GM23338 (cell line): ENCODE measurements at places on chromosomes 1 and 21. TPM values are rescaled to one million over a fixed set of nuclear protein-coding genes. Genes with fewer than 3 reads are reported as not detected.
A peak's percentile ranks its signal among the peaks of the same experiment; 100 is the strongest.

ELAVL4 gene
- 1.7 and 1.9 TPM in 2 replicates for polyA plus RNA-seq

FRRS1 gene
- polyA plus RNA-seq, result 0.09 and 0.34 TPM in 2 replicates

TMEM125 gene
- polyA plus RNA-seq, result 16.2 and 16.8 TPM in 2 replicates

SELL gene
- not detected in 2 replicates for polyA plus RNA-seq

PAQR6 gene
- 2.4 and 2.6 TPM in 2 replicates for polyA plus RNA-seq

PCSK9 gene
- polyA plus RNA-seq, result 77.6 and 78.0 TPM in 2 replicates

NUAK2 gene
- 7.7 and 7.8 TPM in 2 replicates for polyA plus RNA-seq

GRCh38 chr1:114618606-114619005 lies 37.2 kb upstream of the BCAS2 start:
- no peak overlapping the region for H3K4me3 ChIP-seq
- H3K4me1 ChIP-seq, result no peaks in the 10 kb centered on the region
- no peaks in the 10 kb centered on the region for H3K27me3 ChIP-seq

DNA sequence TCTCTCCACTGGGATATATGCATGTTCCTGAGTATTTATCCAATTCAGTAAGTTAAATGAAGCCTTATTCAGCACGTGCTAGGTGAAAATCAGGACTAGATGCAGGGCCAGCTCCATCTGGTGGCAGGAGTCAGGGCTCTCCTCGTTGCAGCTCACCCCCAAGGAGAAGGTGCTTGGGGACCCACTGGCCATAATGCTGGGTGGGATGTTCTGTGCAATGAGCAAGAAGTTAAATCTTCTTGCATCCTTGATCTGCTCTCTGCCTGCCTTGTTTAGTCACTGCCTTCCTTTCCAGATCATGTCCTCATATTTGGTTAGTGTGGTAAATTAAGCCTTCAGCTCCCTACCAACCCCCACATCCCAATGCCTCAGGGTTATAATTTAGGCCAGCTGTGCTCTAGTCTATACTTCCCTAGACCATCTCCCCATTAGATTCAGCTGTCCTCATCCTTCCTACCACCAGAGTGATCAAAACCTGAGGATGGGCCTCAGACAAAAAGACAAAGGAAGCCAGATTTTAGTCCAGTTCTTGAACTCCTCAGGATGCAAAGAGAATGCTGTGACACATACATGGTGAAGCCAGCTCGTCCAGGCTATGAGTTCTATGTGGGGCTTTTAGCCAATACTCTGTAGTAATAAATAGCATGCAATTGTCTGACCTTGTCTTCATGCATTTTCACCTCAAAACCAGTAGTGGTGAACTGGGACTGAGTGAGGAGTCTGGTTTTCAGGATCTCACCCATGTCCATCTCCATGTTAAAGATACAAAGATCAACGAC lies 55.9 kb downstream of the SEC16B start:
- H3K27me3 ChIP-seq, result no peaks in the 10 kb centered on the region
- peak; percentile 72 for DNase-seq
- H3K36me3 ChIP-seq, result no peaks in the 10 kb centered on the region
- no peak overlapping the region for H3K4me3 ChIP-seq
- H3K4me1 ChIP-seq, result no peaks in the 10 kb centered on the region; the same call in 1 of the 2 replicates

GRCh38 chr1:160522622-160523345 lies at the start of gene SLAMF6:
Gene SLAMF6, minus strand, starts transcription at chr1:160523255. Its CDS starts 63 bp downstream, at chr1:160523192.
- no peak for DNase-seq
- H3K4me3 ChIP-seq, result no peak within 1 kb of the TSS
- no peak within 1 kb of the TSS for H3K27ac ChIP-seq

DNA sequence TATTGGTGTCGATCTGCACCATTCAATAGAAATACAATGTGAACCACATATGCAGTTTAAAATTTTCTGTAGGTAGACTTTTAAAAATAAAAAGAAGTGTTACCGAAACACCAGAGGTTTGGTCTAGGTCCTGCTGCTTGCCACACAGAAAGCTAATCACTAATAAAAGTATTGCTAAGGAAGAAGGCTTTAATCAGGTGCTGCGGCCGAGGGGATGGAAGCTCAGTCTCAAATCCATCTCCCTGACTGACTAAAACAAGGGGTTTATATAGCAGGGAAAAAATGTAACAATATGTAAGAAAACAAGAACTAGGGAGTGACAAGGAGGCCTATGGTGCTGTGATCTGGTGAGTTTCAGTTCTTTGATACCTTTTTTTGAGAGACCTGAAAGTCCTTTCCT lies 99.3 kb downstream of the XPR1 start:
- peaks cover under 1% of the 10 kb centered on the region; the same call in 1 of the 2 replicates for H3K4me1 ChIP-seq
- H3K4me3 ChIP-seq, result no peak overlapping the region
- no peak for DNase-seq
- peaks cover 10% of the 10 kb centered on the region; the same call in 1 of the 2 replicates for H3K36me3 ChIP-seq
- no peaks in the 10 kb centered on the region for H3K27me3 ChIP-seq
- no peak overlapping the region for H3K27ac ChIP-seq

GRCh38 chr1:21344750-21345443 lies 54.6 kb upstream of the ECE1 start:
- peaks cover 17% of the 10 kb centered on the region for H3K4me1 ChIP-seq
- H3K36me3 ChIP-seq, result no peaks in the 10 kb centered on the region
- peak overlapping the region; percentile 87 for H3K4me3 ChIP-seq
- peak; percentile 45 for DNase-seq

DNA sequence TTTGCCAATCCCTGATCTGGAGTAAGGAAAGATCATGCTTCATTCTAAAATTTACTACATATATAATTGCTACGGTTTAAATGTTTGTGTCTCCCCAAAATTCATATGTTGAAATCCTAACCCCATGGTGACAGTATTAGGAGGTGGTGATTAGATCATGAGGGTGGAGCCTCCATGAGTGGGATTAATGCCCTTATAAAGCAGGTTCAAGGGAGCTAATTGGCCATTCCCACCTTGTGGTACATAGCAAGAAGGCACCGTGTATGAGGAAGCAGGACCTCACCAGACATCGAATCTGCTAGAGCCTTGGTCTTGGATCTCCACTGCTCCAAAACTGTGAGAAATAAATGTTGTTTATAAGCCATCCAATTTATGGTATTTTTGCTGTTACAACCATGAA lies 55.5 kb downstream of the GADD45A start:
- no peak overlapping the region for H3K4me3 ChIP-seq
- no peak for DNase-seq
- H3K4me1 ChIP-seq, result peaks cover 26% of the 10 kb centered on the region
- no peaks in the 10 kb centered on the region for H3K36me3 ChIP-seq
- no peak overlapping the region for H3K27ac ChIP-seq

DNA sequence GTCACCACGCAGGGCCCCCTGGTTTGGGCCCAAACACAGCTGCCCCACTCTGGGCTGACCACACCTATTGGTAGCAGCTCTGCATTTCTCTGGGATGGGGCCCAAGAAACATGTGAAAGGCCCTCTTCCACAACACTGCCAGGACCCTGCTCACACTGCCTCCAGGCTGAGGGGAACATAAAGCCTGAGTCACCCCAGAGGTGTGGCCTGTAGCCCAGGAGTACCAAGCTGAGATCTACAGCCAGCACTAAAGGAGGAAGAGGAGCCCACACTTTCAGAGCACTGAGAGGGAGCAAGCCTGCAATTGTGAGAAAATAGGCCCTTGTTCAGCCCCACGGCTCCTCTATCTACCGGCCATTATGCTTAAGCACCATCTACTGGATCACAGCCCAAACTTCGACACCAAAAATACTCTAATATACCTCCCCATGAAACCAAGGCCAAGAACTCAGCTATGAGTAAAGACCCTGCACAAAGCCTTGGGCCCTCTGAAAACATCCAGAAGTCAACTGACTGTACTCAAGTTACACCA lies 14.4 kb upstream of the OR2T10 start:
- no peaks in the 10 kb centered on the region for H3K27me3 ChIP-seq
- 0 out of 2 replicates have a peak, but pooled peaks cover 4% of the 10 kb centered on the region for H3K36me3 ChIP-seq
- DNase-seq, result no peak
- no peak overlapping the region for H3K4me3 ChIP-seq
- no peak overlapping the region for H3K27ac ChIP-seq

DNA sequence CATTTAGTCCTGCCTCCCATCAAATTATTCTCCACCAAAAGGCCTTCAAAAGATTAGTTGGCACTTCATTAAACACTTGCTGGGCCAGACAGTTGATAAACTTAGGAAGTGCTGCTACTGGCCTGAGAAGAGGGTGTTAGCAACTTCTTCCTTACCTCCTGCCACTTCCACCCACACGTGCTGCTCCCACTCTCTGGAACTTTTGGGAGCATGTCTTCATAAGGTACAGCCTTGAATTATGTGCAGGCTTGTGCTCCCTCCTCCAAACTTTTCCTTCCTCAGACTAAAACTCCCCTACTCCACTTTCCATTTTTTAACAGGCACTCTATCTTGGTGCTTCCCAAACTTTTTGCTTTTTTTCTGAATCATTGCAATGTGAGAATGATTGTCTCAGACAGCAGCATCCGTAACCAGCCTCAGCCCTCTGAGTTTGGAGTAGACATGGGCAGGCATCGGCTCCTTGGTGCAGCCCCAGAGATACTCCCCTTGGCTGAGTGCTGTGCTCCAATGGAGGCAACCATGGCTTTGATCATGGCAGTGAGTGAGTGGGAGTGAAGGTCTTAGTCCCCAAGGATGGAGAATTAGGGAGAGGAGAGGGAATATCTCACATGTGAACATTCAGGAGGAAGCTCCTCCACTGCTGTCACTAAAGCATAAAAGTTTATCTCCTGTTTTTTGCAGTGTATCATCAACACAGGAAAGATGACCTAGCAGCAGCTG lies 8.7 kb upstream of the LELP1 start:
- H3K36me3 ChIP-seq, result no peaks in the 10 kb centered on the region
- no peaks in the 10 kb centered on the region for H3K4me1 ChIP-seq
- H3K27me3 ChIP-seq, result no peaks in the 10 kb centered on the region
- H3K27ac ChIP-seq, result no peak overlapping the region
- no peak for DNase-seq
- H3K4me3 ChIP-seq, result no peak overlapping the region

- H3K27me3 ChIP-seq, result peaks cover 15% of the 10 kb centered on the region; the same call in 1 of the 2 replicates
- H3K36me3 ChIP-seq, result no peaks in the 10 kb centered on the region; the same call in 1 of the 2 replicates
- peak; percentile 60 for DNase-seq
- H3K4me1 ChIP-seq, result peaks cover 32% of the 10 kb centered on the region
These were observed 1.1 kb downstream of the MRPS6 start for GRCh38 chr21:34074283-34075090.

DNA sequence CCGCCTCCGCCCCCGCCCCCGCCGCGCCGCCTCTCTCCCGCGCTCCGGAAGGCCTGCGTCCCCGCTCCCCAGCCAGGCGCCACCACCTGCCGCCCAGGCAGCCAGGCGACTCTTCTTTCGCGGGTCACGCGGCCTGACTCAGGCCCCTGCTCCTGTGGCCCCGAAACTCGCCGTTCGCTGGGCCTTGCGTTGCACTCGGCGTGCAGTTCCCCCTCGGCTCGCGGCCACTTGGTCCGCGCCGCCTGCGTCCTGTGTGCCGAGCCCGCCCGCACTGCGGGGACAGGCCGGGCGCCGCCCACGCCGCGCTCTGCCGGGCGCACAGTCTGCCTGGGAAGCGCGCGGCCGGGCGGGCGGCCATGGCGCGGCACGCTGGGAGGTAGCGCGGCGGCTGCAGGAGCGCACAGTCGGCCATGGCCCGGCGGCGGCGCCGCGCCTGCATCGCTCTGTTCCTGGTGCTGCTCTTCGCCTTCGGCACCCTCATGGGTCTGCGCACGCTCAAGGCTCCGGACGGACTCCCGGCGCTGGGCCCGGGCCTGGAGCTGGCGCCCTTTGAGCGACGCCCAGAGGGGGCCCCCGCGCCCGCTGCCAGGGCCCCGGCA lies at the start of gene MANEAL:
Gene MANEAL, plus strand, starts transcription at position 75 of the 599 bp plus-strand sequence. Its CDS starts 336 bp downstream, at position 411.
- no peaks in the 10 kb centered on the region for H3K36me3 ChIP-seq
- peaks cover 53% of the 10 kb centered on the region for H3K27me3 ChIP-seq
- DNase-seq, result peak; percentile 67
- H3K27ac ChIP-seq, result no peak within 1 kb of the TSS
- peak within 1 kb of the TSS; percentile 67 for H3K4me3 ChIP-seq

GRCh38 chr1:105793536-105794146 lies 1262.8 kb upstream of the PRMT6 start:
- H3K4me1 ChIP-seq, result no peaks in the 10 kb centered on the region
- no peaks in the 10 kb centered on the region for H3K36me3 ChIP-seq
- H3K27ac ChIP-seq, result no peak overlapping the region
- DNase-seq, result peak; percentile 76

- H3K27me3 ChIP-seq, result no peaks in the 10 kb centered on the region
- H3K27ac ChIP-seq, result no peak overlapping the region
- no peaks in the 10 kb centered on the region for H3K4me1 ChIP-seq
- H3K36me3 ChIP-seq, result no peaks in the 10 kb centered on the region
- no peak overlapping the region for H3K4me3 ChIP-seq
- peak; percentile 5 for DNase-seq
These were observed 566.6 kb upstream of the NR5A2 start for GRCh38 chr1:199460933-199461332.

DNA sequence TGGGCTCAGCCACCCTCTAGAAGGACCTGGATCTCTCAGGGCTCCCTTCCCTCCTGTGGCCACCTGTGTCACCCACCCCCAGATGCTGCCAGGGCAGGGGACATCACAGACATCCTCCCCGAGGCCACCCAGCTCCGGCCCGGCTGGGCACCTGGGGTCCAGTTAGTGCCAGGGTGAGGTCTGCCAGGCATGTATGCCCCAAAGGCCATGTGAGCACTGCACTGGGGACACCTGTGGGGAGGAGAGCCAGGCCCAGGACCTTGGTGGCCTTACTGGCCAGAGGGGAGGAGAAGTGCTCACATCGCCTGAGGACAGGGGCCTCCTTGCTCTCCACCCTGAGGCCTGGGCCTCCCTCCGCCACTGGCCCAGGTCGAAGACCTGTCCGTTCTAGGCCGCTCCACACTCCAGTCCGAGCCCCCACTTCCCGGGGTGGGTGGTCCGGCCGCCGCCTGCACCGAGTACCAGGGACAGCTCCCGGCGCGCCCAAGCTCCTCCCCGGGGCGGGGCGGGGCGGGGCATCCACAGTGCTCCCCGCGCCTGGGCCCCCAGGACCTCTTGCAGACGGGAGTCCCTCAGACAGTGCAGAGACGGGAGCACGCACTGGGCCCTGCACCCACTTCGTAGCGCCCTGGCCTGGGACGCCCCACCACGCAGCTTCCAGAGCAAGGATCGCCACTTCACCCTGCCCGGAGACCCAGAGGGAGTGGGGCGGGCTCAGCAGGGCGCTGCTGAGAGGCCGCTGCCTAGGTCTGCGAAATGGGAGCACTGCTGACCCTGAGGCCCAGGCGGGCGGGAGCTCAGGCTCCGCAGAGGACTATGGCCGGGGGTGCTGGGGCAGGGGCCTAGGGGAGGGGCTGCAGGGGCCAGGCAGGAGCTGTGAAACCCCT lies 34.3 kb upstream of the CCDC27 start:
- H3K4me3 ChIP-seq, result 0 out of 2 replicates have a peak overlapping the region, but pooled peaks have one; percentile 34
- H3K27me3 ChIP-seq, result no peaks in the 10 kb centered on the region
- no peak overlapping the region for H3K27ac ChIP-seq
- peak; percentile 78 for DNase-seq
- no peaks in the 10 kb centered on the region for H3K36me3 ChIP-seq

- no peak overlapping the region for H3K27ac ChIP-seq
- H3K4me1 ChIP-seq, result no peaks in the 10 kb centered on the region
- DNase-seq, result no peak
These were observed 127.6 kb downstream of the ZP4 start for GRCh38 chr1:237763137-237763536.

DNA sequence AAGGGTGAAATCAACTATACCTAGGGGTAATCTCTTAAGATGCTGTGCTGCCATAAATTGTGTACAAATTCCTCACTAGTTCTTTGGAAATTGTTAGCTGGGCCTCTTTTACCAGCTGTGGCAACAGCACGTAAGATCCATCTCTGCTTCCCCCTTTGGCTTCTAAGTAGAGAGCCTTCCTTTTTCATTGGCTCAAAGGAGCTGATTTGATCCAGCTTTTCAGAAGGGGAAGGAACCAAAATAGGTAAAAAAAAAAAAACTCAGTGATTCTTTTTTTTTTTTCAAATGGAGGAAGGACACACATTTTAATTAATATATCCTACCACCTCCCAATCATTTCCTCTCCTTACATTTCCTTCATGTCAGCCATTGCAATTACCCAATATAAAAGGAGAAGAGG lies 4.0 kb upstream of the RCAN1 start:
- DNase-seq, result no peak
- no peak overlapping the region for H3K4me3 ChIP-seq
- no peak overlapping the region for H3K27ac ChIP-seq
- peaks cover 10% of the 10 kb centered on the region for H3K27me3 ChIP-seq
- no peaks in the 10 kb centered on the region for H3K36me3 ChIP-seq
